ENCODE measurements at places on chromosomes 6 and 20. TPM values are rescaled to one million over a fixed set of nuclear protein-coding genes. Genes with fewer than 3 reads are reported as not detected.

The SLC17A5 gene
- total RNA-seq, result 48.3 TPM

The GCNT2 gene
- 12.2 TPM for total RNA-seq

The BPIFB2 gene
- not detected for total RNA-seq

GRCh38 chr6:132188556-132189264 is 212.6 kb downstream of the MOXD1 start:
- no peak for DNase-seq

- peak; percentile 29 for DNase-seq
Measured at GRCh38 chr20:35511814-35512420, 17.5 kb downstream of the C20orf173 start.

DNA sequence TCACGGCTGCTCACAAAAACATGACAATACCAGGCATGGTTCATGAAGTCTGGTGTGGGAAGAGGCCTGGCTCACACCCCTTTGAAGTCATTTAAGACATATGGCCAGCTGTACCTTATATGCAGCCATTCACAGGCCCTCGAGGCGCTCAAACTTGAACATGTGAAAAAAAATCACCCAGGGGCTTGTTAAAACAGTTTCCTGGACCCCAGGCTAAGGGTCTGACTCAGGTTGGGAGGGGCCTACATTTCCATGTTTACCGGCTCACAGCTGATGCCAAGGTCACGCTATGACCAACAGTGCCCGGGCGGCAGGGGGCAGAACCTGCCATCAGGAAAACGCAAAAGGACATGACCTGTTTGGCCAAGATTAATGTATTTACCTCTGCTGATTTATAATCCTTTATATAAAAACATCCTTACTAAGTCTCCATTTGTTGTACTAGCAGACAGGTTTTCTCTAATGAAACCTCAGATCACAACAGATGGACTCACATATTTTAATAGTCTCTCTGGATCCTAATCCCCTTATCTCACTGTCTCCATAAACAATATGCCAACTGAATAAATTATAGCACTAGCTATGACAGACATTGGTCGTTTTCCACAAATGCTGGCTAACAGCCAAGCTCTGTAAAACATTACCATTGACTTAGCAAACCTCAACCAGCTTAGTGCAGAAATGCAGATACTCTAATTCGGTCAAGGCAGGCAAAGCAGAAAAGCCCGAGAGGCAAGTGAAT is 19.9 kb downstream of the EZR start:
- no peak for DNase-seq

- DNase-seq, result no peak
Measured at GRCh38 chr6:127606131-127606562, 29.2 kb downstream of the C6orf58 start.

DNA sequence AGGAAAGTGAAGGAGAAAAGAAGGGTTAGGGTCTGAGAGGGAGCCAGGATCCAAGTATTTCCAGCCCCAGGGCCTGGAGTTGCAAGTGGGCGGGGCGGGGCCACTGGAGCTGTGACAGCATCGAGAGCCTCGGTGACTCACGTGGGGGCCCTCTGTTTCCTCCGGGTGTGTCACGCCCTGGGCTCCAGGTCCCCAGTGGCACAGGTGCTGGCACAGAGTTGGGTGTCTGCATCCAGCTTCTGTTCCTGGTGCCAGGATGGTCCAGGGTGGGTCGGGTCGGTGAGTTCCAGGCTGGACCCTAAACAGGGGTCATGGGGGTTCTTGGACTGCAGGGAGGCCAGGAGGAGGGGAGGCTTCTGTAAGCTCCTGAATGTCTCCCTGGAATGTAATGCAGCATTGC is 16.7 kb downstream of the RAET1L start:
- DNase-seq, result no peak

- no peak for DNase-seq
Measured at GRCh38 chr20:2305479-2305878, 9.7 kb downstream of the TGM3 start.

Data from left colon (tissue), 2 donors.